Sigmoid colon (tissue), 7 donors: ENCODE measurements at places on chromosomes 13 and 19.

- H3K27me3 ChIP-seq, result no peaks in the 10 kb centered on the region
- H3K4me1 ChIP-seq, result peaks cover 55% of the 10 kb centered on the region
- DNase-seq, result no peak
- peak overlapping the region; percentile 99 for H3K4me3 ChIP-seq
These were observed 607 bp downstream of the PLEKHJ1 start for GRCh38 chr19:2235381-2236063.

DNA sequence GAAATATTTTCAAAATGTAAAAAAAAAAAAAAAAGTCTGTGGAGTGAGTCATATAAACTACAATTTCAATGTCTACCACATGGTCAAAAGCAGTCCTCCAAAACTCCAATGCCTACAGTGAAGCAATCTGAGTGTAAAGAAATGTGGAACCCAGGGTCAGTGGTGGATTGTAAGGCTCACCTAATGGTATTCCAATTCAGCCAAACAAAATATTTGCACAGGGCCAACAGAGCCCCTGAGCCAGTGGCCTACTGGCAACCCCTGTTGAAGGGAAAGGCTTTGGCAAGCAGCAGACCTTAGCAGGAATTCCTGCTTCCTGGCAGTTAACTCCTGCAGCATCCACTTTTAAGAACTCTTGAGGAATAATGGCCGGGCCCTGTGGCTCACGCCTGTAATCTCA lies 3.4 kb downstream of the DNMT1 start:
- H3K36me3 ChIP-seq, result no peaks in the 10 kb centered on the region
- H3K27me3 ChIP-seq, result no peaks in the 10 kb centered on the region
- H3K27ac ChIP-seq, result no peak overlapping the region
- no peak for DNase-seq
- peaks cover 19% of the 10 kb centered on the region for H3K4me1 ChIP-seq

DNA sequence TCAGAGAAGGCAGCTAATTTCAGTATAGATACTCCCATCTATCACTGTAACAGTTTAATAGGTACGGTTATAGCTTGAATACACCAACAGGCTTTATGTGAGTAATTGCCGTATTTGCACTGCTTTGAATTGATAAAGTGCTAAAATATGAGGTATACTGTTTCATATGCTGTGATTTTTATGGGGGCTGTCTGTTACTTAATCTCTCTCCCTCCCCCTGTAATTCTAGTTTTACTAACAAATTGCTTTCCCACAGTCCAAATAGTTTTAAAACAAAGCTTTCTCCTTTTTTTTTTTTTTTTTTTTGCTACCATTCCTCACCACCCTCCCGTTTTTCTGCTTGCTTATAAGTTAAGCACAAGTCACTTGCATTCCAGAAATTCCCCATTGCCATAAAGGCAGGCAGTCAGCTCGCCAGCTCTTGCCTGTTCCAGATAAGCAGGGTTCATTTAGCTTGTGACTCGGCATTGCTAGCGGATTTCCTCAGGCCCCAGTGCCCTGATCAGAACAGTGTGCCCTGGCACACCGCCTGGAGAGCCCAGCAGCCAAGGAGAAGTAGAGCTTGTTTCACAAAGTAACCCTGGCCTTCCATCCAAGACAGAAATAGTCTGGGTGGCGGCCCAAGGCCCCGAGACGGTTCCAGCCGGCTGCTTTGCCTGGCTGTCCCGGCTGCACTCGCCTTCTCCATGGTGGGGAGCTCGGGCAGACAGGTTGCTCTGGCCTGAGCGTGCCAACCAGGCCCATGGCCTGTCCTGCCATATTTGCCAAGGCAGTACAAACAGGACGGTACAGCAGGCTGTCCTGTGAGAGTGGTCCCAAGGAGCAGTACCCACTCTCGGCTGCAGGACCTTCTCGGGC lies 43.5 kb upstream of the NPAS1 start:
- peak overlapping the region; percentile 6 for H3K4me3 ChIP-seq
- H3K4me1 ChIP-seq, result peaks cover 53% of the 10 kb centered on the region
- no peaks in the 10 kb centered on the region for H3K36me3 ChIP-seq

DNA sequence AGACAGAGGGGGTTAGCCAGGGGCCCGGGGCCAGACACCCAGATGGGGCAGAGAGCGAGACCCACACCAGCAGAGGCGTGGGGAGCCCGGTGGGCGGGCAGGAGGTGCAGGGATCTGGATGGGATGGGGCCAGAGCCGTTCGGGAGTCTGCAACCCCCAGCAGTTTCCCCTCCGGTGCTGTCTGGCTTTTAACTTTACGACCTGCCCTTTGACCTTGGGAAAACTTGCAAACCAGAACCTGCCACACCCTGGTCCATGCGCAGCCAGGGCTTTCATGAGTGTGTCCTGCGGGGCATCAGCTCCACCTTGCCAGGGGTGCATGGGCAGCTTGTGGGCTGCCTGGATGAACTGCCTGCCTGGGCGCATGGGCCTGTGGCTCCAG lies 9.8 kb downstream of the JOSD2 start:
- H3K27me3 ChIP-seq, result no peaks in the 10 kb centered on the region
- H3K4me3 ChIP-seq, result no peak overlapping the region
- DNase-seq, result no peak
- peaks cover 9% of the 10 kb centered on the region for H3K36me3 ChIP-seq

GRCh38 chr19:53908106-53908934 lies 758 bp upstream of the CACNG7 start:
- peaks cover 26% of the 10 kb centered on the region for H3K4me1 ChIP-seq
- H3K27me3 ChIP-seq, result peaks cover 51% of the 10 kb centered on the region
- peak overlapping the region; percentile 19 for H3K4me3 ChIP-seq
- H3K27ac ChIP-seq, result no peak overlapping the region
- H3K36me3 ChIP-seq, result no peaks in the 10 kb centered on the region

- H3K4me1 ChIP-seq, result peaks cover 71% of the 10 kb centered on the region
- H3K27ac ChIP-seq, result no peak overlapping the region
- H3K4me3 ChIP-seq, result no peak overlapping the region
- peak; percentile 68 for DNase-seq
- no peaks in the 10 kb centered on the region for H3K27me3 ChIP-seq
These were observed 76.9 kb downstream of the FOXO1 start for GRCh38 chr13:40589285-40590109.

GRCh38 chr13:108957369-108958012 lies 328.1 kb downstream of the MYO16 start:
- no peaks in the 10 kb centered on the region for H3K36me3 ChIP-seq
- peak overlapping the region; percentile 41 for H3K27ac ChIP-seq
- no peak overlapping the region for H3K4me3 ChIP-seq
